ENCODE measurements at places on chromosomes 16 and 17. TPM values are rescaled to one million over a fixed set of nuclear protein-coding genes. Genes with fewer than 3 reads are reported as not detected.
A peak's percentile ranks its signal among the peaks of the same experiment; 100 is the strongest.

- DNase-seq, result no peak
Measured at GRCh38 chr17:68310152-68310551, 18.9 kb downstream of the ARSG start.

GRCh38 chr16:81526199-81526598, 81.6 kb downstream of the CMIP start:
- no peak for DNase-seq

DNA sequence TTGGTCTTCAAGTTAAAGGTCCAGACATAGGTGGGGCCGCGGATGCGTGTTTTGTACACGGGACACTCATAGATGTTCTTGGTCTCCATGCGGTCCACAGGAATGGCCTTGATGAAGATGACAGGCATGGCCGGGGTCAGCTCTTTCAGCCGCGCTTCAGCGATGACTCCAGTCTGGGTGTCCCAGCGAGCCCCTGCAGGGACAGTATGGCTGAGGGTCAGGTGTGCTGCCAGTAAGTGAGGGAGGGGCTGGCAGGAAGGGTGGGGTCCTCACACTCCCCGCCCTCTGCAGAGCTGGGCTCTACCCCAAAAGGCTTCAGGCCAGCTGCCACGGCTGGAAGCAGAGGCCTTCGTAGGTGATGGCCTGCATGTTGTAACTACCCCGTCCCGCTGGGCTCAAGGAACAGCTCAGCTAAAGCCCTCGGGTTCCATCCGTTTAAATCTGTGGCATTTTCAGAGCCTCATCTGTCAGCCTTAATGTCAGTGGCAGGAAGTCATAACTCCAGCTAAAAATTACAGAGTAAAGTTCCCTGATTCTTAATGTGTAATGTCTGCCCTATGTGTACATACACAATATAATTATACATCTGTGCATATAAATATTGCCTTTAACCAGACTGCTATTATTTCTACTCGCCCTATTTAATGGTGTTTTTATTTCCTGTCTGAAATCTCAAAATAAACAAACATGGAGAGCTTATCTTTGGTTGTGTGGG, 45.7 kb downstream of the PGS1 start:
- no peak for DNase-seq

DNA sequence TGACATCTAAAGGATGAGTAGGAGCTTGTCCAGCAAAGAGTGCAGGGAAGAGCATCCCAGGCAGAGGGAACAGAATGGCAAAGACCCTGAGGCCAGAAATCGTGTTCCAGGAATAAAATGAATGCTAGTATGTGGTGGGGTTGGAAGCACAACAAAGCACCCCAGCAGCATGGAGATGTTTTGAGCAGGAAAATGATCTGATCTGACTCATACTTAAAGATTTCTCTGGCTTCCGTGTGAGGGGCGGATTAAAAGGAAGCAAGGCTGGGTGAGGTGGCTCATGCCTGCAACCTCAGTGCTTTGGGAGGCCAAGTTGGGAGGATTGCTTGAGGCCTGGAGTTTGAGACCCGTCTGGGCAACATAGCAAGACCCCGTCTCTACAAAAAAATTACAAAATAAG, 2.3 kb downstream of the SLC5A11 start:
- DNase-seq, result no peak

DNA sequence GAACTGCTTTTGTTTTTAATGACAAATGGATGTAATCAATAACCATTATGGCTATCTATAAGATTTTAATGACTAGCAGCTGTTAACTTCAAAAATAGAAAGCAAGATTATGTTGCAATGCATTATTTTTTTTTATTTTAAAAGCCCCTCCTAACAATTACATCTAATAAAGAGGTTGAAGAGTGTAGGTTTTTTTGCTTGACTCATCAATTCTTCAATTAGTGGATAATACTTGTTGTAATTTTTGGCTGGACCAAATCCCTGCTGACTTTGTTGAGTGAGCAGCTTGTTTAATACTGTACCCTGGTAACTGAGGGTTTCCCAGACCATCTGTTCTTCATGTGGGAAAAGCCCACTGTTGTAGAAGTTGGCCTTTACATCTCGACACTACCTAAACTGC, 24.2 kb downstream of the KRT25 start:
- no peak for DNase-seq

DNA sequence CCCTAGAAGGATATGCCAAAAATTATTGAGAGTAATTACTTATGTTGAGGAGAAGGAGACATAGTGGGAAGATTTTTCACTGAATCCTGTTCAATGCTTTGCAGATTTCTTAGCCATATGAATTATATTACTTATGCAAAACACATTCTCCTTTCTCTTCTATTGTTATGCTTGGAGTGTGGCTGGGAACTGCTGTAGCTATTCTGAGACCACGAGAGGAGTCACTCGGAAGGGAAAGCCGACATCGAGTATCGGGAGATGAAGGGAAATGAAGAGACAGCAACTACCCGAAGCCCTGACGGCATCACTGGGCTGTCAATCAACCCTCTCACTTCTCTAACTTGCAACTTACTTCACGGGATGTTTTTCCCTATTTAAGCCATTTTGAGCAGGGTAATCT, 39.6 kb downstream of the STX8 start:
- DNase-seq, result no peak

DNA sequence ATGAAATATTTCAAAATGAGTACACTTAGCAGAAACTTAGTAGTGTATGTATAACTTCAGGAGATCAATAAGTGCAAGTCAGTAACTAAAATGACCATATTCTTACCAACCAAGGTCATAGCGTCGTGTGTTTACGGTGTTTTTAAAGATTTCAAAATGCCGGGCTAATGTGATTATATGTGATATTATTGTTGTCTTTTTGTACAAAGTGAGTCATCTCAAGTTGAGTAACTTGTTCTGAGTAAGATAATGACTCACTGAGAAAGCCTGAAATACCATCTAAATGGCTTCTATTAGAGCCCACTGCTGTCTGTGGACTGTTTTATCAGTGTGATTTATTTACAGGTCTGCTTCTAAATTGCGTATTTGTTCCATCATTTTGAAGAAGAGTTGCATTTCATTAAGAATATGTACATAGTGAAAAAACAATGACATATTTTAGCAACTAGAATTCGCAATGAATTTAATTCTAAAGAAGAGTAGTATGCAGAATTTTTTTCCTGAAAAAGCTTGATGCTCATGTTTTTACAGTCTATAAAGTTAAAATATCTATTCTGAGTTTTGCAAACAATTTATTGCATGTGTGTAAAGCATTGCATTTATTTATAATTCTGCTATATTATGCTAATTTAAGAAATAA, 12.7 kb downstream of the KRT12 start:
- DNase-seq, result no peak

DNA sequence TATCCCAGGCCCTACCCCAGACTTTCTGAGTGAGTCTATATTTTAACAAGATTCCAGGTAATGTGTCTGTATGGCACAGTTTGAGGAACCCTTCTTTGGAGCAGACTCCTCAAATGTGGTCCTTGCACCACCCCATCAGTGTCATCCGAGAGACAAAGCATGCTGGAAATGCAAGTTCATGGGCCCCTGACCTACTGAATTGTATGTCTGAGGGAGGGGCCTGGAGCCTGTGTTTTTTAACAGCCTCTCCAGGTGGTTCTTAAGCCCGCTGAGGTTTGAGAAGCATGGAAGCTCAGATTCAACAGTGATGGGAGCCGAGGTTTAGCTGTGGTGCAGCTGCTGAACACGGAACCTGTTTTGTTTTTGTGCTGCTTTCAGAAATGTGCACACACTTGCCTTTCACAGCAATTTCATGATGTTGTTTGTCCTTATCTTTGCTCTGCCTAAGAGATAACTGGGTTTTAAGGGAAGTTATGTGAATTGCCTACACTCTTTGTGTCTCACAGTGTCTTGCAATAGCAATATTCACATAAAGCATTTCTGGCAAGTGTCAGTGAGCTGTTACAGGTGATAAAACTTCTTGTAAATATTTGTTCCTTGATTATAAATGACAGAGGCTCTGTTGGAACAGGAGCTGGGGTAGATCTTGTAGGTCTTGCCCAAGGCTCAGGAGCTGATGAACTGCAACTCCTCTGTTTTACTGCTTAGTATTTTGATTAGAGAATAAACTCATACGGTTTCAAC, 32.0 kb upstream of the IL34 start:
- DNase-seq, result no peak

GRCh38 chr17:80948976-80949450, 42.6 kb upstream of the CHMP6 start:
- DNase-seq, result no peak

DNA sequence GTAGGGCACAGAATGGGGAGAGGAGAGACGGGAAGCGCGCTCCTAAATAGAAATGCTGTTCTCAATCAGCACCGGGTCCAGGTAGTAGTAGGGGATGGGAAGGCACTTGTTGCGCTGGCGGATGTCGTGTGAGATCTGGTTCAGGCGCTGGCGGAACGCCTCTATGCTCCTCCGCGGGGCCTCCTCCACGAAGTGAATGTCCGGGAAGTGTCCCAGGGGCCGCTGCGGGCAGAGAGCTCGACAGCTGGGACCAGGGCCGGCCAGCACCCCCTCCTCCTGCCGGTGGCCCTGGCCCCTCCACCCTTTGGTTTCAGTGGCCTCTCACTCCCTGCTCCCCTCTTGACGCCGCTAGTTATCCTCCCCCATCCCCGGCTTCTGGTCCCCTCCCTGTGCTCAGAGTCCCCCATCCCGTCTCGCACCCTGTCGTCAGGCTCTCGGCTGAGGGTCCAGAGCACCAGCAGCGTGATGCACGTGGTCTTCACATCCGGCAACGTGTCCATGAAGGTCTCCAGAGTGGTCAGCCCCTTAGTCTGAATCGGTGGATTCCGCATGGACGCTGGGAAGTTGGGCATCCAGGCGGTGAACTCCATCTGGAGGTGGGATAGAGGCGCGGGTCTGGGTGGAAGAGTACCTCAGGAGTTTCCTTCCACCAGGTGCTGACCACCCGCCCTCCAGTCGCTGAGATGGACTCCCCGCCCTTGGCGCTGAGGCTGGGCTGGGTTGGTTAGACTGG, 14.6 kb downstream of the ALOX12B start:
- no peak for DNase-seq

DNA sequence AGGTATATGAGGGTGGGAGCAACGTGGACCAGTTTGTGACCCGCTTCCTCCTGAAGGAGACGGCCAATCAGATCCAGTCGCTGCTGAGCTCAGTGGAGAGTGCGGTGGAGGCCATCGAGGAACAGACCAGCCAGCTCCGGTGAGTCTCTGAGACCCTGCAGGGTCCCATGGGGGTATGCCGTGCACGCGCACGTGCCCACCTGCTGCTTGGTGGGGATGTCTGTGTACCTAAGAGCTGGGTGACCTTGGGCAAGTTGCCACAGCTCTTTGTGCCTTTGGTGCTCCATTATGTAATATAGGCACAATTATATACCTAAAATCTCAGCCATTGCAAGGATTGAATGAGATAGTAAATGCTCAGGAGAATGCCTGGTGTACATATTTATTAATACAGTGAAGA, 22.4 kb downstream of the NECAB2 start:
- no peak for DNase-seq

DNA sequence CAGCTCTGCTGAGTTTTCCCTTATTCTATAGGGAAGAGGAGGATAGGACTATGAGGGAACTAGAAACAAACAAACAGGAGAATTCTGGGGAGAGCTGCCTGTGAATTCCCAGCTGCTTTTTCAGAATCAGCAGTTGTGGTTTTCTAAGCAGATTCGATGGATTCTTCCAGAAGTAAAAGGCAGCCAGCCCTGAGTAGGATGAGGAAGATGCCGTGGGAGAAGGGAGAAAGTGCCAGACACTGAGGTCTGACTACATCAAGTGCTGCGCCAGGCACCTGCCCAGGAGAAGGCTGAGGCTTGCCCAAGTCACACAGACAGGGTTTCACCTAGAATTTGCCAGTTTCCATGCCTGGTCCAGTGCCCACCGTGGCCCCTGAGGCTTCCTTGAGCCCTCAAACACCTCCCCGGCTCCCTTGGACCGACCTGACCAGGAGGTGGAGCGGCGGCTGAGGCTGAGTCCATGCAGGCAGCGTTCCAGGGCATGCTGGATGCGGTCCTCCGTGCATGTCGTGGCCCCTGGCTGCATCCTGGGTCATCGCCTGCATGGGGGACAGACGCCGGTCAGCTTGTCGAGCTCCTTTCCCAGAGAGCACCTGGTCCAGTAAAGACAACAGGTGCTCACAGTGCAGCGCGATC, 43.6 kb upstream of the PIK3R6 start:
- peak; percentile 79 for DNase-seq

GRCh38 chr17:78808163-78808562, 26.1 kb upstream of the CYTH1 start:
- no peak for DNase-seq

DNA sequence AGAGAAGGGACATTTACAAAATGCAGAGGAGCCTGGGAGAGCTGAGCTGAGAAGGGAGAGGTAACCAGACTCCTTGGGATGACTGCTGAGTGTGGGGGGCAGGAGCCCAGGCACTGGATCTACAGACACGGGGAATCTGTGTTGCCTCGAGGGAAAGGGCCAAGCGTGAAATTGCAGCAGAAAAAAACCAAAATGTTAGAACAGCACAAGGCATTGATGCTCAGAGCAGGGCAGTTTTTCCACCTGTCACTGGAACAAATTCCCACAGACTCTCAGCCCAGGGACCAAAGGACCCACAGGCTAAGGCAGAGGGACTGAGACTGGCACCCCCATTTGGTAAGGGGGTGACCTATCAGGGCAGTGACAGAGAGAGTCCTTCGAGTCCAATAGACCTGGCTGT, 2.0 kb downstream of the PITPNM3 start:
- DNase-seq, result no peak

- DNase-seq, result peak; percentile 55
Measured at GRCh38 chr17:16377941-16378341, 3.0 kb upstream of the UBB start.

- DNase-seq, result no peak
Measured at GRCh38 chr17:2900842-2901241, 104.6 kb downstream of the RAP1GAP2 start.

SARM1 gene
- total RNA-seq, result 10.3 TPM

DNAH17 gene
- 5.9 TPM for total RNA-seq

KCTD11 gene
- total RNA-seq, result 30.3 TPM

USP43 gene
- total RNA-seq, result 4.4 TPM

CMTM4 gene
- total RNA-seq, result 30.2 TPM

CACNG5 gene
- total RNA-seq, result not detected

TBC1D3H gene
- not detected for total RNA-seq

ENPP7 gene
- not detected for total RNA-seq

TEKT5 gene
- 0.42 TPM for total RNA-seq

ZSCAN10 gene
- total RNA-seq, result not detected

SLC38A8 gene
- not detected for total RNA-seq

Data from lower leg skin (tissue), 4 donors.